PC-3 (cell line): ENCODE measurements at places on chromosomes 2 and 18.

DNA sequence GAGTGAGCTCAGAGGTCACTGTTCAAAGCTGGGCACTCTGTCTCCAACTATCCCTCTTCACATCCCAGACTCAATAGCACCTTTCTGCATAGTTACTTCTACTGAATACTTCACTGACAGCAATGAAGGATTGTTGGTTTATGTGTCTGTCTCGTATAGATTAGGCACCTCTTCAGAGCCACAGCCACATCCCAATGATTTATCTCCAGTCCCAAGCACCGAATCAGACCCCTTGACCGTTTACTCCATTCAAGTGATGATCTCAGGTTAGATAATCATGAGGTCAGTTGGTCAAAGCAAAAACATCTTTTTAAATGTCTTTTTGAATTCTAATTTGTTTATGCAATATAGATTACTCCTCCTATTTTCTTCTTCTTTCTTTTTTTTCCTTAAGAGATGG lies 14.7 kb downstream of the NEDD4L start:
- peak; percentile 67 for DNase-seq

DNA sequence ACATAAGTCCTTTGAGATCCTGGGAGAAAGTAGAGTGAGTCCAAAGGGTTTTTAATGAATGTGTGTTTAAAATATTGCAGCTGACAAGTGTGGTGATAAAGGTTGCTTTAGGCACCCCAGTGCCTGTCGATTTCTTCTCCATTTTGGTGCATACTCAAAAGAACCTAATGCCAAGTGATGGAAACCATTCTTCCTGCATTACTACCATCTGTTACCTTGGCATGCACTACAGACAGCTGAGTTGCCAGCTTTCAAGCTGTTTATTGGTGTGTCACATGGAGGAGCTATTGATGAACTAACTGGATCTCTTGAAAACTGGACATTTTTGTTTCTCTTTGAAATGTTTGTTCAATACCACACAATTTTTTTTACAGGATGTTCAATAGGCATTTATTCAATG lies 350.0 kb downstream of the AKAIN1 start:
- no peak for DNase-seq

DNA sequence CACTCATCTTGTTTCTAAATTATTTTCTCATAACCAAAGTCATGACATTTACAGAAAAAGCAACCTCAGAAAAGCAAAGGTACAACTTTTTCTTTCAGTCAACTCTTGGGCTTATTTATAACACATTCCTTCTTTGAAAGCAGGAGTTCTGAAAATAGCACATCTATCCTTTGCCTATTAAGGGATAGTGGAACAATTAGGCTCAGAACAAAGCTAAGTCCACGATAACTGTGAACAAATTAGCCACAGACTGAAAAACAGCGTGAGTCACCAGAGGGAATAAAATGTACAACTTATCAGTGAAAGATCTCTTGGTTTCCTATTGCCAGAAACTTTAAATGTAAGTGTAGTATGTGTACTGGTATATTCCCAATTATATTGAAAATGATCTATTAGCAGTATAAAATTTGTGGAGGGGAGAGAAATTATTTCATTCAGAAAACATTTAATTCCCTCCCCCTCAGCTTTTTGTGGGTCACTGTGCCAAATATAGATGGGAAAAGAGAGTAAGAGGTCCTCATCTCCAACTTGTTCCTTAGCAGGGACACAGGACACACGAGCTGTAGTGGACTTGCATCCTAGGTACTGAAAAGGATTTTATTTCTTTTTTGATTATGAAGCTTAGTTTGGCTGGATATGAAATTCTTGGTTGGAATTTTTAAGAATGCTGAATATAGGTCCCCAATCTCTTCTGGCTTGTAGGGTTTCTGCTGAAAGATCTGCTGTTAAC lies 15.4 kb upstream of the MATN3 start:
- DNase-seq = no peak

DNA sequence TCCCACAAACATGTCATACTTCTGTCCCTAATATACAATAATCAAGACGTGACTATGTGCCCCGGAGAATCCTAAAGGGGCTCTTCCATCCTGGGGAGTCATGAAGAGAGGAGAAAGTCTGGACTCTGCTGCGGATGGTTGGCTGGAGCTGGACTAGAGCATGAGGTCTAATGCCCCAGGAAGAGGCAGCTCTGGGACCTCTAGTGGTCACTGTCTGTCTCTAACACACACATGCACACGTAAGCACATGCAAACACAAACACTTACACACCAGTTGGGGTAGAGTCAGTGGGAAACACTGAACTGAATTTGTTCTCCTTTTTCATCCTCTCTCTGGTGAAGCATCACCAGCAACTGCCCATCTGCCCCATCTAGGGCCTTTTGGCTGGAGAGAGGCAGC lies 271.6 kb downstream of the TDRD15 start:
- no peak for DNase-seq

GRCh38 chr2:47437287-47437686 lies 34.3 kb downstream of the MSH2 start:
- DNase-seq = peak; percentile 42

DNA sequence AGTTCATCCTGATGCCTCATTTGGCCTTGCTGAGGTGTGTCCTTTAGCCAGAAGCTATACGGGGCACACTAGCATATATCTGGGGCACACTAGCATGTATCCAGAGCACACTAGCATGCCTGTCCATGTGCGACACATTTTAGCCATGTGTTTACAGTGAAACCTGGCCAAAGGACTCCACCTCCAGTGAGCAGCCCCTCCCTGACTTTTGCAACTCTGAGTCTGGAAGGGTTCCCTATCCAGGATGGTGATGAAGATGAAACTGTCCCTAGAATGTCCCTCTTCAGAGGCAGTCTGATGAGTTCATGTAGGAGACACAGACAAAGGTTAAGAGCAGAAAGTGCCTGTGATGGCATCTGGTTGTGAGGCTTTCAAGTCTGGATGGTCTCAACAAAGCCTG lies 61.4 kb upstream of the LGALSL start:
- DNase-seq = no peak

DNA sequence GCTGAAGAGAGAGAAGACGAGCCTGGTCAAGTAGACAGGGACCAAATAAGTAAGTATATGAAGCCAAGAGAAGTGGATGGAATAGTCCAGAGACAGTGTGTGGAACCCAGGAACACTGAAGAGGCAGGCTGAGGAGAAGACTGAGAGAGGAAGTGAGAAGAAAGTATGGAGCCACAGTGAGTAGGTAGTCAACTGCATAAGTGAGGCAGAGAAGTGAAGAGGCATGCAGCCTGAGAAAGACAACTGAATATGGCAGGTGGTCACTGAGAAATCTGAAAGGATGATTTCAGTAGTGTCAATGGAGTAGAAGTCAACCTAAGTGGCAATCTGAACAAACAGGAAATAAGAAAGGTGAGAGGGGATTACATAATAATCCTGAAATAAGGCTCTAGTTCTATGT lies 55.4 kb downstream of the CWC22 start:
- DNase-seq = no peak
